HepG2 (cell line): ENCODE measurements at places on chromosomes 5 and 9.

- DNase-seq, result no peak
These were observed 21.7 kb upstream of the MVB12B start for GRCh38 chr9:126304971-126305320.

- DNase-seq, result no peak
These were observed 159.2 kb upstream of the ALDH1B1 start for GRCh38 chr9:38233343-38233742.

DNA sequence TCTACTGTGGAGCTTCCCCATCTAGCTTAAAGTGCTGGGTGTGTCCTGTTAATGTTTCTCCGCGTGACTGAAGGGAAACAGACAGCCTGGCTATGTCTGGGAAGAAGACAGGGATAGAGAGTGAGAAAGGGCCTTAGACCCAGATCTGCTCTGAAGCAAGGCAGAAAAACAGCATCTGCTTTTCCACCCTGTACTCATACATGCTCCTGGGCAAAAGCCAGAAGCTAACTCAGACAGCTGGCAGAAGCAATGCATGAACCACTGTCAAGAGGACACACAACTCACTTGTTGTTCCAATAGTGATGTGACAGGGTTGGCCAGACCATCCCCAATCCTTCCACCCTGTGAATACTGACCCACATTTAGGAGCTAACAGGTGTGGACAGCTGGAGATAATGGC lies 63.3 kb downstream of the DPYSL3 start:
- no peak for DNase-seq

DNA sequence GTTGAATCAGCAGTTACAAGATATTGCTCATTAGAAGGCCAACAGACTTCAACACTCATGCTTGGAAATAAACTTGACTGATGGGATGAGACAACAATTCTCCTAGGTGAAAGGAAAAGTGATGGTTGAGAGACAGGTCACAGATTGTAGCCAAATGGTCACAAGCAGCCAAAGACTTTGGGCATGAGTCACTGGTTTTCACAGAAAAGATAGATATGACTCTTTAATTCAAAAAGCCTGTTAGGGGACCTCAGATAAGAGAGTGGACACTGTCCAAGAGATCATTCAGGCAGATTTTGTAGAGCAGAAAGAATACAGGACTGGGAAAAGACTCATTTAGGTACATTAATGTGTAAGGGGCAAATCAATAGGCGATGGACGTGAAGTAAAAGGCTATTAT lies 982.5 kb downstream of the MAT2B start:
- no peak for DNase-seq

DNA sequence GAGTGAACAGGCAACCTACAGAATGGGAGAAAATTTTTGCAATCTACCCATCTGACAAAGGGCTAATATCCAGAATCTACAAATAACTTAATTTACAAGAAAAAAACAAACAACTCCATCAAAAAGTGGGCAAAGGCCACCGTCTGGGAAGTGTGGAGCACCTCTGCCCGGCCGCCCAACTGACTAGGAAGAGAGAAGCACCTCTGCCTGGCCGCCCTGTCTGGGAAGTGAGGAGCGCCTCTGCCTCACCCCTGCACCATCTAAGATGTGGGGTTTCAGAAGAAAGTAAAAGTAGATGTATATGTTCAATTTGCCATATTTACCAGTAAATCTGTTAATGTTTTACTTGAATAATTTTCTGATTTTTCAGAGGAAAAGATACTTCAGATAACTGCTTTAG lies 108.1 kb upstream of the TMEM161B start:
- DNase-seq, result no peak
